ENCODE measurements at places on chromosomes 7 and 10.

DNA sequence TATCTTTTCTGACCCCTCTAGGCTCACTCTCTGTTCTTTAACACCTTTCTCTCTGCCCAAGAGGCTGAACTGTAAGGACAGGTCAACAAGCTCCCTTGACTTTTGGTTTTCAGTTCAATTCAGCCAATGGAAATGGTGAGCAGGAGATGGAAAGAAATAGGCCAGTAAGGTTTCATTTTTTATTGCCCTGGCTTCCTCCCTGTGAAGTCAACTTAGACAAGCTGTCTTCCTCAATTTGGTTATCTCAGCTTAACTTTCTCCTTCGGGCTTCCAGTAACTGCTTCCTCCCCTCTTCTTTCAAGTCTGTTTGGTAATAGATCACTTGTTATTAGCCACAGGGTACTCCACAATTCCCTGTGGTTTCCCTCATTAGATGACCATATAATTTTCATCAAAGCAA lies 19.7 kb downstream of the LIPK start:
- DNase-seq: no peak

GRCh38 chr7:4603843-4604231 lies 78.3 kb upstream of the FOXK1 start:
- DNase-seq: no peak

DNA sequence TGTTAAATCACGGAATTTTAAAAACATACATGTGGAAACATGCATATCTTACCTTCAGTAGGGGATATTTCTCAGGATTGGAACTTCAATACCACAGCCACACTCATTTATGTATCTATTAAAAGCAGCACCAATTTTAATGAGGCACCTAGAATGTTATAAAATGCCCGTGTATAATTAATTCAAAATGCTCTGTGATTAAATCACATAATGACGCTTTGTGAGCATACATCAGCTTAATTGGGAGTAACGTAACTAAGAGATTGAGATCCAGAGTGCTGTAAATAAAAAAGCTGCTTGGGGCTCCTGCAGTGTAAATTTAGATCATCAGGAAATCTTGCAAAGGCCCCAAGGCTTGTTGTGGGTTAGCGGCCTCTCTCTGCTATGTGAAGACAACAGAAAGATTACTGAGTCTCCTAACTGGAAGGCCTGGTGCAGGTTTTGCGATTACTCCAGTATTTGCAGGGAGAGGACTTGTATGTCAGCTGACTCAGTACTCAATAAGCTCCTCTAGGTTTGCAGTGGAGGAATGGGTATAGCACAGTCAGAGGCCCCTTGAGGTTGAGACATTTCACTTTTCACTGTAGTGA lies 195.5 kb upstream of the PHYHIPL start:
- DNase-seq: no peak

DNA sequence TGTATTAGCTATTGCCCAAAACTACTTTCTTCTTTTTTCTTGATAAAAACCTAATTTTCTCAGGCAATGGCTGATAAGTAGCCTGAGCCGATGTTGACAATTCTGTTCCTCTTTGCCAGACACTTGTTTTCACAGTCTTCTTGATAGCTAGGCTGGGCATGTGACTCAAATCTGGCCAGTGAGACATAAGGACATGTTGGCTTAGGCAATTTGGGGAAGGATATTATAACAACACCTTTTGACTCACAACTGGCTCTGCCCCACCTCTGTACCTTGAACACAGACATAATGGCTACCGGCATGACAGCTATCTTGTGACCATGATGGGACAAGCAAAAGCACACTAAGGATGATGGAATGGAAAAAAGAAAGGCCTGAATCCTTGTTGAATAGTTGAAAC lies 72.9 kb upstream of the GPR22 start:
- DNase-seq: no peak

- no peak for DNase-seq
Observed at GRCh38 chr10:15817409-15818046, 42.8 kb downstream of the MINDY3 start.

GRCh38 chr7:117271566-117271965 lies 51.3 kb downstream of the WNT2 start:
- DNase-seq: no peak

GRCh38 chr10:116524736-116525135 lies 21.0 kb upstream of the PNLIP start:
- no peak for DNase-seq

DNA sequence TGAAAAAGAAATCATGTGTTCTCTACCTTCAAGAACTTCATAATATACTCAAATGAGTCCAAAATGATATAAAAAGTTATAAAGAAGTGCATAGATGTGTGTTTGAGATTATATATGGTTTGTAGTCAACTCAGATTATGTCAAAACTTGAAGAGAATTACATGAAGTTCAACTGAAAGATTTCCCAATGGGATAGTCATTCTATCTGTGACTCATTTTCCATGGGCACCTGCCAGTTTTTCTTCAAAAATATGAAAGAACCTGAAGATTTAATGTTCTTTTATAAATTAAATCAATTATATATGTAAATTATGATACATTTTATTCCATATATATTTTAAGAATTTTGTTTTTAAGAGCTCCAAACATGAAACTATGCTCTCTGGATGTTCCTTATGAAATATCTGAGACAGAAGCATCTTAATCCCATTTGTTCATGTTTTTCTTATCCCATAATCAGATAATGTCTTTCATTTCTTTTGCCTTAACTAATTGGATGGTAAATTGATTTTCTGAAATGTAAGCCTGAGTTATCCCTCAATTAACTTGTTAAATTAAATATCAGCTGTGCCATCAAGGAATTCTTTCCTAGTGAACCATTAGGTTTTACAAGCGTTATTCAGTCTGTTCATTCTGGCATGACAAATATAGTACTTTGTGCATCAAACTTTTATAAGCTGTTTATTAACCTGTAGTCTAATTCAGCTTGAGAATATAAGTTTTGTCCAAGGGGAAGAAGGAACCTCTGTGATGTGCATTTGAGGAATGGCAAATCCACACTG lies 387.1 kb downstream of the IPMK start:
- no peak for DNase-seq

DNA sequence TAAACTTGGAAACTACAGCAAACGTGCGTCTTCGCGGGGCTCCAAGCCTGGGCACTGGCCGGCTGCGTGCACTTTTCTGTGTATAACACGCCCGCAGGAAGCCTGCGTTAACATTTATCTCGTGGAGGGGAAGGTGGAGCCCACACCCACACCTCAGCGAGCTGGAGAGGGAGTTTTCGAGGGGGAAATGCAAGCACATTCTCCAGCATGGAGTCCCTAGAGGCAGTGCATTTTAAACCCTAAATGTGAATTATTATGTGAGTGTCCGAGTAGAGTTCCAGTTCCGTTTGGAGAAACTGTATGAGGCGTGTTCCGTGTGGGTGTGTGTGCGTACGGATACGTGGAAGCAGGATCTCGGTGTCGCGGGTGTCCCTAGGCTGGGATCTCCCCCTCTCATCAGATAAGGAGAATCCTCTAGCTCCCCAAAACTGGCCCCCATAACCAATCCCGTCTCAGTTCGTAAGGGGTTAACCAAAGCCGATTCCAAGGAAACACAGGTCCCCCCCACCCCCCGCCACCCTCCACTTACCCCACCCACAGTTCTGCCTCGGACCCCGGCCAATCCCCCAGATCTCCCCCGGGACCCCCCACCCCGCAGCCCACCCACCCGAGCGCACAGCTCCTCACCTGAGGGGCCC lies 403 bp downstream of the CDK6 start:
- DNase-seq: no peak

GRCh38 chr7:66464059-66464458 lies 164.6 kb upstream of the KCTD7 start:
- DNase-seq: no peak

DNA sequence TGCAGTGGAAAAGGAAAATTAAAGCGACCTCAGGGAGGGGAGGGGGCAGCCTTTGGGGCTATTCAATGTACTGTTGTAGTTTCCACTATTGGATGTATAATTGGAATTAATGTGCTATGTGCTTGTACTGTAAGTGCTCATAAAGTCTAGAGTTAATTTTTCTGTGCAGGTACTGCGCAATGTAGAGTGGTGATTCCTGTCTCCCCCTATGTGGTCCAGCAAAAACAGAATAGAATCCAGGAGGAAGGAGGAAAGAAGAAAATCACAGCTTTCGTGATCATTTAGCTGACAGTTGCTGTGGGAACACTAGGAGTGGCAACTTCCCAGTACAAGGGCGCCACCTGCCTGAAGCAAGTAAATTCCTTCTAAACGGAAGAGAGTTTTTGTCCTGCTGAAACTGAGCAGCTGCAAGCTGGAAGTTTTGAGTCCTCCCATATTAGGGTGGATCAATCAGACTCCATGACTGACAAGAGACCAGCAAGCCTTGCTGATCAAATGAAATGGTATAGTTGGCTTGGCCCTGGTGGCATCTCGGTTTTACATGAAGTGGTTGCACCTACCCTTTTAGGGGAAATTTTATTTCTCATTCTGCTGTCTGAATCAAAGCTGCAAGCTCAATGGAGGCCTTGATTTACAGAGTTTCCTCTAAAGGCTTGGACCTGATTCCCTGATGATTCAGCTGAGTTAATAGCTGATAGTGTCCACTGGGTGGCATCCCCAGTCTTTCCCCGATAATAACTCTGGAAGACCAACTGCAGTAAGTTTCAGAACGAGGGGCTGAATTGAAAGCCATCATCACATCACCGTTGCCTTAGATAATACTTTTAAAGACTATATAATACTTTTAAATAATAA lies 299.8 kb downstream of the HGF start:
- peak; percentile 22 for DNase-seq

GRCh38 chr10:131091682-131092081 lies 219.8 kb downstream of the TCERG1L start:
- DNase-seq: no peak

GRCh38 chr7:87310790-87311419 lies 34.6 kb upstream of the CROT start:
- DNase-seq: no peak

DNA sequence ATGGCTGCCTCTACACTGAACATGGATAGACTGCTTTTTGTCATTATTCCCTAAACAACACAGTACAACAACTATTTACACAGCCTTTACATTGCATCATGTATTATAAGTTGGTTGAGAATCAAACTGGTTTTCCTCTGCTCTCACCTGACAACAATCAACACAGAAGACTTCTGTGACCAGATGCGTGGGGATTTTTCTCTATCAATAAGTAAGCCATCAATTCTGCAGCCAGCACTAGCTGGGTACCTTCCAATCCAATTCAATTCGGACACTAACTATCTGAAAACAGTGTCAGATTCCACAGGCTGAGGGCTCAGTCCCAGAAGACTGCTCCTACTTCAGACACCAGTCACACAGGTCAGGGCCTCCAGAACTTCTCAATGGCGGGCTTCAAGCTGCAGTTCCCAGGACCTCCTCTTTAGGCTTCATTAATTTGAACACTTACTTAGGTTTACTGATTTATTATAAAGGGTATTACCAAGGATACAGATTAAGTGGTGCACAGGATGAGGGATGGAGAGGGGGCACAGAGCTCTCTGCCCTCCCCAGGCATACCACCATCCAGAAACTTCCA lies 36.4 kb upstream of the ASL start:
- no peak for DNase-seq

- no peak for DNase-seq
Observed at GRCh38 chr7:98249106-98249505, 2.9 kb downstream of the TECPR1 start.

GRCh38 chr10:61941202-61941681 lies 39.7 kb downstream of the ARID5B start:
- DNase-seq: no peak

DNA sequence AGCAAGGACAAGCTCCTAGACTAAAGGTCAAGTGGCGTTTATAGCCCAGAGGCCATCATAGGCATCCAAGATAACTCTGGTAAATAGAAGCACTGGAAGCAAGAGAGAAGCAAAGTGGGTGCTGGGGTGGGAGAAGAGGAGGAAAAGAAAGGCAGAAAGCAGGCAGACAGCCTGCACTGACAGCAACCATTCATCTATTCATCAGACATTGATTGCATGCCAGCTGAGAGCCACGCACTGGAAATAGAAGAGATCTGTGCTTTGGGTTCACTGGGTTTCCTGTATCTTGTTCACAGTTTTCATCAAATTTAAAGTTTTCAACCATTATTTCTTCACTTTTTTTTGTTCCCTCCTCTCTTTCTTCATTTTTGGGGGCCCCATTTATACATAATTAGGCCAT lies 4.7 kb upstream of the SLIT1 start:
- DNase-seq: no peak

- DNase-seq: no peak
Observed at GRCh38 chr10:96772196-96772595, 51.9 kb upstream of the PIK3AP1 start.

DNA sequence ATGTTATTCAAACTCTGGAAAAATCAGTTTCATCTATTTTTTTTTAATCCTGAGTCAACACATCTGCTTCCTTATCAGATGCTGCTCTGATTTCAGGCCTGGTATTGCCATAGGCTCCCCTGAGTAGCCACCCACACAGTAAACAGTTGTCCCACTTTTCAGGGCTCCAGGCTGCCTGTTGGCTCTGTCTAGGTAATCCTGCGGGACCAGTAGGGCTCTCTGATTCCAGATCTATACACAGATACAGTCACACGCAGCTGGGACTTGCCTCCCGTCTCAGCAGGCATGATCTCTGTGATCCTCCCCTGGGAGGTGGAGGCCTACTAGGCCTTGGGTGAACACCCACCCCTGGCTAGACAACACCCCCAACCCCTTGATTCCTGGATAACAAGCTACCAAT lies 206.1 kb downstream of the CREB5 start:
- DNase-seq: no peak

GRCh38 chr7:35477609-35478008 lies 217.3 kb downstream of the HERPUD2 start:
- no peak for DNase-seq

- no peak for DNase-seq
Observed at GRCh38 chr7:22954251-22954650, 59.7 kb downstream of the HYCC1 start.

GRCh38 chr10:49749144-49749543 lies 13.0 kb downstream of the OGDHL start:
- DNase-seq: no peak

DNA sequence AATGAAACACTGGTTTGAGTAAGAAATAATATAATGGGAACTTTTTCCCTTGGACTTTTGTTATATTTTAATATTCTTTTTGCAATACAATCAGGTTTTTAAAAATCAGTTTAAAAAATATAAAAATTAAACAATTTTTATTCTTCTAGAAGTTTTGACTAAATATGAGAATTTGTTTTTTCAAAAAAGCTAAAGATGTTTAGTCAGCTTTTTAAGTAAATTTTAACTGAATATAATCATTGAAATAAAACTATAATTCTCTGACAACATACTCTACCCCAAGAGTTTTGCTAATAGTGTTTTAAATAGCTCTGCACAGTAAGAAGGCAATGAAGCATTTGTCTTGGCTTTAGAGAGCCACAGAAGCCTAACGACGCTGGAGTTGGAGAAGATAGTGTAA lies 70.5 kb downstream of the IQUB start:
- no peak for DNase-seq

- no peak for DNase-seq
Observed at GRCh38 chr7:78441737-78442136, 643.2 kb downstream of the PHTF2 start.
